Renal pelvis (tissue), 12 donors: ENCODE measurements at places on chromosomes 16 and 17.

DNA sequence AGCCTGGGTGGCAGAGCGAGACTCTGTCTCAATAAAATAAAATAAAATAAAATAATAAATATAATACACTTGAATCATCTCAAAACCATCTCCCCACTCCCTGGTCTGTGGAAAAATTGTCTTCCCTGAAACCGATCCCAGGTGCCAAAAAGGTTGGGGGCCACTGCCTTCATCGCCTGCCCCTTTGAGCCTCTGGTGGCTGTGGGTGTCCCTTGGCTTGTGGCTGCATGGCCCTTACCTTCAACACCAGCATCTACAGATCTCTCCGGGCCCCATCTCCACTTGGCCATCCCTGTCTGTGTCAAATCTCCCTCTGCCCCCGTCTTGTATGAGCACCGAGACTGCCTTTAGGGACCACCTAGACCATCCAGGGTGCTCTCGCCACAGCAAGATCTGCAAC lies 177.3 kb downstream of the SEC14L1 start:
- no peak for DNase-seq

DNA sequence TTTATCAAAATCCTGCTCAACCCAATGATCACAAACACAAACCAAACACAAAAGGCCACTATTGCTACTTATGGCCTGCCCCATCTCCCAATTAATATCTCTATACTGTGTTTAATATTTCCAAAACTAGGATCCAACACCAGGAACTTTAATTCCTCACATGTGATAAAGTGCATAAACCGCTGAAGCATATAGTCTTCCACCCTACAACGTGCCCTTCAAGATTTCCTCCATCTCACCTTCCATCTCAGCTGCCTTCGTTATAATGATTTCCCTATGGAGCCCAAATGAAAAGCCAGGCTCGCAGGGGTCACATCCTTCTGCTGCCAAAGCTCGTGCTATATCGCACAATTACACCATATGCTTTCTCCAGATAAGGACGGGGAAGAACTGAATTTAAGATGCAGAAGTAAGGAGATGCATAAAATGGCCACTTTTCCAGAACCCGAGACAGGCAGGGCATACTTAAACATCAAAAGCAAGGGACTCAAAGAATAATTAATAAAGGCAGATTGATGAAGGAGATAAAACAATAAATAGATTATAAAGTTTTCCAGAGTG lies 1.8 kb downstream of the MYH10 start:
- peak; percentile 30 for DNase-seq

DNA sequence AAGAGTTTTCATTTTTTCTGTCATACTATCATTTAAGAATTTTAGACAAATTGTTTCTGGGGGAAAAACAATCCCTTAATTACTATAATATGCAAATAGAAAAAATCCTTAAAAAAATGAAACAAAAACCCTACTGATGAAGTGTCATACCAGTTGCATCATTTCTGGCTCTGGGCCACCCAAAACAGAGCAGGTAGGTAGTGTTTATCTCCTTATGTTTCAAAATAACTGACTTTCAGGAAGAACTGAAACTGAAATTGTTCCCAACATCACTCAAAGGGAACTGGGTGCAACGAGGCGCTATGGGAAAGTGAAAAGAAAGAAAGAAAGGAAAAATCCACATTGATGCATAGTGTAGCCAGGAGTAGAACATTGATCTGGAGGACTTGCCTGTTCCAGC lies 653.1 kb upstream of the SOX9 start:
- no peak for DNase-seq

- DNase-seq = peak; percentile 11
Measured at GRCh38 chr16:48965386-48965785, 316.3 kb downstream of the CBLN1 start.

DNA sequence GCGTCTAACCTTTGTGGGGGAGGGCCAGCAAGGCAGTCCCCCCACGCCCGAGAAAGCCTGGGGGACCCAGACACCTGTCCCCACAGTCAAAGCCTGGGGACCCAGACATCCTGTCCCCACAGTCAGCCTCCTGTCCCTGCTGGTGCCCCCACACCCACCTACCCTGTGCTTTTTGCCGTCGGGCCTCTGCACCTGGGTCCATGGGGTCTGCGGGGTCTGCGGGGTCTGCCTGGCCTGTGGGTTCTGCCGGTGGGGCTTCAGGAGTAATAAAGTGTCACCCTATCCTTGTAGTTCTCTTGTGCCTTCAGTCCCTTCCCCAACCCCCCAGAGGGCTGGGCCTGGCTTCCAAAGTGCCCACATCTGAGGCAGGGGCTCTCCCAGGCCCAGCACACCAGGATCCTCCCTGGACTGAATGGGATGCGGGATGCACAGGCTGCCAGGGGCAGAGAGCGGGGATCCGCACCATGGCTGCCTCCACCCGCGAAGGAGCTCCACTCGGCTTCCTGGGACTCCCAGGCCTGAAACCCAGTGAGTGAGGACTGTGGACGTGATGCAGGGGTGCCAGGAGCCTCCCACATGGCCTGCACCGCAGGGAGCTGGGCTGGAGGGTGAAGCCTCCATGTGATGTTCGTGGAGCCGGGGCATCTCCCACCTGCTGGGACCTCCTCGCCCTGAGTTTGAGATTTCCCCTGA lies 16.3 kb upstream of the DPEP1 start:
- DNase-seq = no peak

DNA sequence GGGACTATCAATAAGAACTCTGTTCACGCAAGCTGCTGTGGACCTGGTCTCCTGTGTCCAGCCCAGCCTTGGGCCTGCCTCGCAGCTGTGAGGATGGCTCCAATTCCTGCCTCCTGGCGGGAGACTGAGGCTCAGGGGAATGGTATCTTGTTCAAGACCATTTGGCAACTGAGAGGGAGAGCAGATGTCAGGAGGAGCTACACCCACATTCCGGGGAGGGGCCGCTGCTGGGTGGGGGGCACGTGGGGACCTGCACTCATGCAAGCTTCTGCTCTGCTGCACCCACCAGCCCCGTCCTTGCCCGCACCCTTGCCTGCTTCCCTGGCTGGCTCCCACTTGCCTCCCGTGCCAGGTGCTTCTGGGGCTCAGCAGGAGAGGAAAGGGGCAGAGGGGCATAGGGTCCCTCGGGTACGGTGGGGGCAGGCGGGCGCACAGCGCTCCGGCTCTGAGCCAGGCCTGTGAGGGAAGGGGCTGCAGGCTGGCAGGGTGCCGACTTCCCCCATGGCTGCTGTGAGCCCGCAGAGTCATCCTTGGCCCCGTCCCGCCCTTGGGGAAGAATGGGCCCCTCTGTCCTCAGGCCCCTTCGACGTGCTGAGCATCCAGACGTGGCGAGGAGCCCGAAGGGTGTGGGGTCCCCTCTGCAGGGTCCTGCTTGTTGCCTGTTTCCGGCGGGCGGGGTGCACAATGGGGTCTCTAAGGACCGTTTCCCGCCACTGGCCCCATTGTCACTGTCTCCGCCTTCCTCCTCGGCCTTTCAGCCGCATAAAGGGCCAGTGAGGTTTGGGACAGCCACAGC lies 2.7 kb downstream of the METRN start:
- DNase-seq = no peak
